Neural crest cell (in vitro differentiated cells): ENCODE measurements at places on chromosomes 2 and 18.

DNA sequence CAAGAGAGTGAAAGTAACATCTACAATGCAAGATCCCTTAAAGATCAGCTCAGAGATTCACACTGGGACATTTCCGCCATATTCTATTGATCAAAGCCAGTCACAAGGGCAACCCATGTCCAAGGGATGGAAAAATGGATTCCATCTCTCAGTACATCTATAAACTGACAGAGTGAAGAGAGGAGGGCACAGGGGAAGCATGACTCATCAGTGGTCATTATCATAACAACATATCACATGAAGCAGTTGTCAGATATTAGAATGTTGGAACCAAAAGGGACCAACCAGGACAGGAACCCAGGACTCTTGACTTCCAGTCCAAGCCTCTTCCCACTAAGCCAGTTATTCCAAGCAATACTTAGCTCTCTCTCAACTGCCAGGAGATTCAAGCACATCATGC lies 54.9 kb upstream of the IGFBP2 start:
- no peak for DNase-seq

DNA sequence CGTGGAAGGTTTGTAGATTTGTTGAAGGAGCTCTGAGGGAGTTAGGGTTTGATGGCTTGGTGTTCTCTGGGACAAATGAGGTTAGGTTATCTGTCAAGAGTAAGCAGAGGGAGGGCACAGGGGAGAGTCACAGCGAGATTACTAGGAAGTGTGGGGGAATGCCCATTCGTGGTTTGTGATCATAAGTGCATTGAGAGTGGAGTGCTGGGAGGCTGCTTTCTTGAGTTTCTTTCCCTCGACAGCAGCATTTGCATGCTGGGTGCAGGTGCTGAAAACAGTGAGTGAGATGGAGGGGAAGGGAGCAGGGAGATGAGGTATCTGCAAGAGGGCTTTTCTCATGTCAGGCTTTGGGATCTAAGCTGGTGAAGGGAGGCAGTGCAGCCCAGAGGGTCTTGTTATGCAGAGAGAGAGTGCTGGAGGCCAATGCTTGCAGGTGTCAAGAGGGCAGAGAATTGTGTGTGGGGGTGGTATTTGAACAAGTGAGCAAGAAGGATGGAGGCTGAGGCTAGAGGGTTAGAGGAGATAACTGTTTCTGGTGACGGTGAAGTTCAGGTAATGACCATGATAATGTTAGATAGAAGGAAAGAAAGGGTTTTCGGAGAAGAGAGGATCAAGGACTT lies 8.8 kb downstream of the RALB start:
- DNase-seq: no peak

GRCh38 chr2:37326285-37326684 lies 1.7 kb upstream of the PRKD3 start:
- no peak for DNase-seq

GRCh38 chr2:38079116-38080052 lies 3.4 kb upstream of the CYP1B1 start:
- DNase-seq: no peak

DNA sequence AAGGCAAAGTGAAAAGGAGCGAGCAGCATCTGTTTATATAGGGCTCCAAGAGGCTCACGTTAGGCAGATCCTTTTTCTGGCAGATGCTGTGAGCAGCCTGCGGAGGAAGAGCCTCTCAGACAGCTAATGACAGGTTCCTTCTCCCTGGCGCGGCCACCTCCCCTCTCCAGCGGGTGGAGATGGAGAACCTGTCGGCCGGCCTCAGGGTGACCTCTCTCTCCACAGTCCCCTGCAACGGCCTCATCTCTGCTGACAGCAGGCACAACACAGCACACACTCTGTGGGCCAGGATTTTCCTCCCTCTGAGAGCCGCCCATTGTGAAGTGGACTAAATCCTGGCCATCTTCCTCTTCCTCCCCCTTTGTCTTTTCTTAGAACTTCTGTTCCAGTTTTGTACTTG lies 119.8 kb downstream of the PRKCE start:
- peak; percentile 4 for DNase-seq

DNA sequence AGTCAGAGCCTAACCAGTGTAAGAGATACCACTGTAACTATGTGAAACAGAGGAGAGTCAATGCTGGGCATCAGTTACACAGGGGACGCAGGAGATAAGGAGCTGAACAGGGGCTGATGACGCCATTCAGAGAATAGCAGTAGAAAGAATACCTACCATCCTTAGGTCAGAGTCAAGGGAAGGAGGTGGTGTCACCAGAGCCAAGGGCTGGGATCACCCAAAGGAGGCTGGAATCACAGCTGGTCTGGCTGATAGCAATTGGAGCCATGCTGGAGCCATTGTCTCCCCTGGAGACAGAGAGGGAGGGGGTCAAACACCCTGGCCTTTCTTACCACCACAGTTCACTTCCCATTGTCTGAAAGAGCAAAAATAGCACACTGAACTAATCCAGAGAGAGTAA lies 37.3 kb upstream of the C18orf32 start:
- DNase-seq: no peak

GRCh38 chr2:111182740-111183139 lies 62.0 kb downstream of the BCL2L11 start:
- no peak for DNase-seq
